Activated naive CD8-positive, alpha-beta T cell treated with anti-CD3 and anti-CD28 coated beads, Interleukin-2, amount 50 U/mL, for 24 hours (primary cell): ENCODE measurements at places on chromosomes 13 and 19.

- DNase-seq: no peak
Measured at GRCh38 chr19:38974624-38975213, 823 bp downstream of the FBXO17 start.

DNA sequence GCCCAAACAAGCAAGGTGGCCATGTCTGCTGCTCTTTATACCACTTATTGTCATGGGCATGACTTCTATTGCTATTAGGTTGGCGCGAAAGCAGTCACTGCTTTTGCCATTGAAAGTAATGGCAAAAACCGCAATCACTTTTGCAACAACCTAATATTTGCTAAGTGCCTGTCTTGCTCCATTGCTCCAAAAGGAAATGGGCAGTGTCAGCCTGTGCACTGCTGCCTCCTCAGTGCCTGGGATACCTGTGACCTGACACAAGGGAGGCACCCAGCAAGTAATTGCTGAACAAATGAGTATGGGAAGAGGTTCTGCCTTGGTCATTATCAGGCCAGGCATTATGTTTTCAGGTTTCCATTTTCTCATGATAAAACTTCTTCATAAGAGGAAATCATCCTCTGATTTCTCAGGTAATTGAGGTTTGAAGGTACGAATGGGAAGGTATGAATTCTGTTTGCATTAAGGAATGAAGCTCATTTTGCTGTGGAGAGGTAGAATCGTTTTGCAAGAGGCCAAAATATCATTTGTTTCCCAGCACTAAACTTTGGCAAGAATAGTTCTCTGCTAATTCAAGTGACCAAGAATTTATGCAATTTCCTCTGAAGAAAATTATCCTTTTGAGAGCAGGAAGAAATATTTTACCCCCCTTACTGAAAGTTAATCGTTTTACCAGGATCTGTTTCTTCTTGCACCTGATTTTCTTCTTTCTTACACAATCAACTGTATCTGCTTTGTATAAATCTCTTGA lies 128.4 kb upstream of the SPRY2 start:
- no peak for DNase-seq

DNA sequence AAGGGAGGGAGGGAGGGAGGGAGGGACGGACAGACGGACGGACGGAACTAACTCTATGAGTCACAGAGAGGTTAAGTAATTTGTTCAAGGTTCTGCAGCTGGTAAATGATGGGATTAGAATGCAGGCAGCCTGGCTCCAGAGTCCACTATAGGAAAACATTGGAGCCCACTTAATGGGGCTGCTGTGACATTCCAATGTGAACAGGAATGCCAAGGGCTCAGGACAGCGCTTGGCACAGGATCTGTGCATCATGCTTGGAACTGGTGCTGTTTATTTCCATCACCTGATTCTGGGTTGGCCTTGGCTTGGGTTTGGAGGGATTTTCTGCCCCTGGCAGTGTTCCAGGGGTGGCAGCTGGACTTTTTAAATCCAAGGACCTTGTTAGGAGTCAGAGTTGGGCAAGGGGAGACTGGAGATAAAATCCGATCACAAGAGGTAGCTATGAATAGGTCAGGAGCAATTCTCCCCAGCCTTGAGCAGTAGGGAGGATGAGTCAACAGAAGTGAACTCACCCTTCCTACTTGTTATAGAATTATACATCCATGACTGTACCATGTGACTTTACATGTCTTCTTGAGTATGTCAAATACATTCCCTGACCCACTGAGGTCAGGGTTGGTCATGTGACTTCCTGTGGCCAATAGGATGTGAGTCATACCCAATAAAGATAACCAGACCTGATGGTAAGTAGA lies 7.8 kb upstream of the HIF3A start:
- no peak for DNase-seq

DNA sequence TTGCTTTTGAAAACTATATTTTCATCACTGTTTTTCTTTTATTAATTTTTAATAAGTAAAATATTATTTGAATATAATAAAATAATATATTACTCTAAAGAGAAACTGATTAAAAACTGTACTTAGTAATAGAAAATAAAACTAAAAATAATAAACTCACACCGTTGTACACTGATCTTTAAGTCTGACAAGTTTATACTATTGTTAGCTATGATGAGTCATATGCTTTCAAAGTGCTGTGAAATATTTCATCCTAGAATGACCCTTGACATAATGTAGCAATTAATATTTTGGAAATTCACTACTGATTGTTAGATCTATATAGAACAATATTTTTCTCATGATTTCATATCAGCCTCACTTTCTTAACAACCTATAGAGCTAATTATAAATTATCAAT lies 1040.6 kb upstream of the SPRY2 start:
- no peak for DNase-seq

DNA sequence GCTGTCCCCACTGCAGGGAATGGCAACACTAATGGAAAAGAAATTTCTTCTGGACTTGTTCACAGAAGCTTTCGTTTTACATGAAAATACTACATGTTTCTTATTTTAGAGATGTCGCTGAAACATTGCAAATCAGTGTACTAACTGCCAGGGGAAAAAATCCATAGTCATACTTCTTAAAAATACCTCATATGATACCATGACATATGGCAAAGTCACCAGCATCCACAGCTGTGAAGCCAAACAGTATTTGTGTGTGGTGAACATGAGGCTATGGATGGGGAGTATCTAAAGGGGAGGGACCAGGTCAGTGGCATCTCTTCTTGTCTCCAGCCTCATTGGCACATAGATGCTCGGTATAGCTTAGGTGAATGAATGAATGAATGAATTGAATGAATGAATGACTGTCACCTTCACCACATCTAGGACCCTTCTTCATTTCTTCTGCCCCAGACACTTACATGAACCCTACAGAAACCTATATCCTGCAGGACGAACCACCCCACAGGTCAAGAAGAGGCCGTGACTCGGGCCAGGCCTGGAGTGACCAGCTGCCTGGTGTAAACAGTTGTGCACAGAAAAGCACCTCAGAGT lies 14.6 kb upstream of the CD33 start:
- DNase-seq: no peak

GRCh38 chr19:46951171-46951986 lies 68.3 kb upstream of the NPAS1 start:
- DNase-seq: peak; percentile 7

GRCh38 chr19:46635920-46636761 lies at the start of gene GNG8:
GNG8 (minus strand) TSS chr19:46636202; CDS start chr19:46634682, 1,520 bp downstream.
- DNase-seq: peak; percentile 55

DNA sequence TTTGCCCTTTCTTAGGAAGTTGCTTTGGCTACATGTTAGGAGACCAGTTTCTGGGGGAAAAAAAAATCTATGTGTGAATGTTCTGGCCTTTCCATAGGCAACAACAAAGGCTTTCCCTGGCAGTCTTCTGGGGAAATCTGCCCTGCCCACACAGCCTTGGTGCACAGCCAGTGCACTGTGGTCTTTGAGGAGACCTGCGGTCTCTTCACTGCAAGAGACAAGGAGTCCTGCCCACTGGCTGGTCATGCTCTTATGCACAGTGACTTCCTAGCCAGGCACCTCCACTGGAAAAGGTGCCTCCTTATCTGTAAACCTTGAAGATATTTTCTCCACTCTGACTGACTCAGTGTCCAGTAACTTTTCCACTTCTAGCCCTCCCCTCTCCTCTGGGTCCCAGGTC lies 155.1 kb downstream of the SUCLA2 start:
- DNase-seq: no peak

DNA sequence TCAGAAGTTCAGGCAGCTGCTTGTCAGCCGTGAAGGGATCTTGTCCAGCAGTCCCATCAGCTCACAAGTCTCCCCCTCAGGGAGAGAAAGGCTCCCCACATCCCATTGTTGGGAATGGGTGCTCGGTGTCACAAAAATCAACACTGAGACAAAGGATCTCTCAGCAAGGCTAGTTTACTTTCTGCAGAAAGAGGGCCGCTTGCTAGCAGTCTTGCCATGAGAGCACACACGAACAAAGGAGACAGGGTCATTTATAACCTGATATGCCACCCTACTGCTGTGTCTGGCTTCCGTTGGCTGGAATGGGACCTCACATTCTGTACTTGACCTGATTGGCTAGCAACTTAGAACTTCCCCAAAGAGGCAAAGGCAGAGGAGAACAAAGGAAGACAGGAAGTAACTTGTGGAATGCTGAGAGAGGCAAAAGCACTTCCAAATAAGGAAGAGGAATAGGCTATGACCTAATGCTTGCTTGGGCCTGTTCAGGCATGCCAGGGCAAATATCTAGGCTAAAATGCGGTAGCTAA lies 8.7 kb upstream of the IGFL3 start:
- no peak for DNase-seq

GRCh38 chr13:85262499-85262898 lies 536.7 kb downstream of the SLITRK6 start:
- DNase-seq: no peak

- DNase-seq: no peak
Measured at GRCh38 chr19:33724721-33725060, 72.0 kb upstream of the KCTD15 start.

DNA sequence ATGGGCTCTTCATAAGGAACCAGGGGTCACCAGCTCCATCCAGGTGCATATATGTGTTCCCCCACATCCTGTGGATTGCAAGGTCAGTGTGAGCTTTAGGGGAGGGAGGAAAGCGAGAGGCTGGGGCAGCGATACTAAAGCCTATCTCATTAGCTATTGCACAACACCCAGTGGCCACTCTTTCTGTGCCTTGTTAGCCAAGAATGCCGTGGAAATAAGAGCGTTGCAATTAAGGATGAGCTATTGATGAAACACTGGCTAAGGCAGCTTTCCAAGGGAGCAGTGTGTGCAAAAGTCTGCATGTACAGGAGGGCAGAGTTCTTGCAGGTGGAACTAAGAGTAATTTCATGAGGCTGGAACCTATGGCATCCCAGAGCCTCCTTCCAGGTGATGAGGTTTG lies 17.6 kb downstream of the TNFSF11 start:
- no peak for DNase-seq

GRCh38 chr13:98348466-98349200 lies 171.6 kb upstream of the RNF113B start:
- DNase-seq: no peak

- DNase-seq: no peak
Measured at GRCh38 chr13:99958406-99959126, 13.0 kb downstream of the ZIC5 start.
